ENCODE measurements at places on chromosomes 16 and 17.

- peak; percentile 3 for DNase-seq
Measured at GRCh38 chr17:59746849-59747445, 39.5 kb downstream of the VMP1 start.

- no peak for DNase-seq
Measured at GRCh38 chr17:39543664-39544063, 64.1 kb downstream of the NEUROD2 start.

DNA sequence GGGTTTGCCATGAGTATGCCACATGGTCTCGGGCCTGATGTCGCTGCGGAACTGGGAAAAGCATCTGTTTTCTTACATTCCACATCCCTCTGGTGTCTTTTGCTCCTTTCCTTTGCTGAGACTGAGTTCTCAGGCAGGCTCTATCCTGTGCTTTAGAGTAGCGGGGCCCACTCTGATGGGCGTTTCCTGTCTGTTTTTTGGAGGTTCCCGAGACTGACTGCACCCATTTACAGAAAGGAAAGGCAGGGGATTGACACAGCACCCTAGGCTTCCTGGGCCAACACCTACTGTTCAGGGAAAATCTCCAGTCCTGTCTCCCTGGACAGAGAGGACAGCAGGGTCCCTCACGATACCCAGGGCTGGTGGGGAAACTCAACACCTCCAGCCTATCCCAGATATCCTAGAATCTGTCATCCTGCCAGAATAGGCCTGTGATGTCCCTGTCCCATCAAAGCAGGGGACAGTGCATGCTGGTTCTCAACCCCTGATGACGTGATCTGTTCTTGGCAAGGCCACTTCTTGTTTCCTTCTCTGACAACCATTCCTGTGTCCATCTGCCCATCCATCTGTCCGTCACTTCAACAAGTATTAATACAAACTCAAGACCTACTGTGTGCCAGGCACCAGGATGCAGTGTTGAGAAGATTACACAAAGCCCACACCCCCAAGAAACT is 42.2 kb downstream of the ACTG1 start:
- no peak for DNase-seq

DNA sequence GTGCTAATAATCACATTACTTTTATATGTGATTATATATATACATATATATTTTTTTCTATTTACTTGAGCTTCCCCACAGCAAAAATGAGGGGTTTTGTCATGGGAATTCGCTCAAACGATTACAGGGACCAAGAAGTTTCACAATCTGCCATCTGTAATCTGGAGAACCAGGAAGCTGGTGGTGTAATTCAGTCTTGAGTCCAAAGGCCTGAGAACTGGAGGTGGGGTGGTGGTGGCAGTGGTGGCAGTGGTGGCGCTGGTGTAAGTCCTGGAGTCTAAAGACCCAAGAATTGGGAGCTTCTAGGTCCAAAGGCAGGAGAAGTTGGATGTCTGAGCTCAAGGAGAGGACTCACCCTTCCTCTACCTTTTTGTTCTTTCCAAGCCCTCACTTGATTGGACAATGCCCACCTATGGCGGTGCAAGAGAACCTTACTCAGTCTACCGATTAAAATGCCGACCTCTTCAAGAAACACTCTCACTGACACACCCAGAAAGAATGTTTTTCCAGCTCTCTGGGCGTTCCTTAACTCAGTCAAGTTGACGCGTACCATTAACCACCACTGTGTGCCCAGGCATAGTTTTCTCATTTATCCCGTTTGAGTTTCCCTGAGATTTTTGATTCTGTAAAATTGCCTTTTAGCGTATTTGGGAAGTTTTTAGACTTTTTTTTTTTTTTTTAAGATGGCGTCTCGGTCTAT is 31.9 kb downstream of the POLR2A start:
- DNase-seq = no peak

- no peak for DNase-seq
Measured at GRCh38 chr17:41457676-41458075, 9.5 kb downstream of the KRT32 start.

DNA sequence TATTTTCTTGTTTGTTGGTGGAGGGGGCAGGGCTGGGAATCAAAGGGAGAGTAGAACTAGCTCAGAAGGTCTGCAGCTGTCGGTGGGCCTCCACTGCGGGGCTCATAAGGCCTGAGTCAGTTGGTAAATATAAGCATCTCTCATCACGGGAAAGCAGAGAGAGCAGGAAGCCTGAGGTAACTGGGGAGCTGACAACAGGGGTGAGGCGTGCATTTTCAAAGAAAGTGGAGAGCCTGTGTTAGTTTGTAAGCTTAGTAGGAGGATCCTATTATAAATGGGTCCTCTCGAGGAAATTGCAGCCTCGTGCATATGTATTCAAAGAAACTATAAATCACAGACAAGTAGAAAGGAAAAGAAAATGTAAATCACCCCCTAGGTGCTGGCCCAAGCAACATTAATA is 221.0 kb upstream of the CDH13 start:
- DNase-seq = no peak

GRCh38 chr16:48139517-48139916 is 16.3 kb downstream of the ABCC12 start:
- no peak for DNase-seq

Data from naive thymus-derived CD8-positive, alpha-beta T cell (primary cell).